Ovary (tissue), 10 donors: ENCODE measurements at places on chromosomes 16 and 17.
A peak's percentile ranks its signal among the peaks of the same experiment; 100 is the strongest.

DNA sequence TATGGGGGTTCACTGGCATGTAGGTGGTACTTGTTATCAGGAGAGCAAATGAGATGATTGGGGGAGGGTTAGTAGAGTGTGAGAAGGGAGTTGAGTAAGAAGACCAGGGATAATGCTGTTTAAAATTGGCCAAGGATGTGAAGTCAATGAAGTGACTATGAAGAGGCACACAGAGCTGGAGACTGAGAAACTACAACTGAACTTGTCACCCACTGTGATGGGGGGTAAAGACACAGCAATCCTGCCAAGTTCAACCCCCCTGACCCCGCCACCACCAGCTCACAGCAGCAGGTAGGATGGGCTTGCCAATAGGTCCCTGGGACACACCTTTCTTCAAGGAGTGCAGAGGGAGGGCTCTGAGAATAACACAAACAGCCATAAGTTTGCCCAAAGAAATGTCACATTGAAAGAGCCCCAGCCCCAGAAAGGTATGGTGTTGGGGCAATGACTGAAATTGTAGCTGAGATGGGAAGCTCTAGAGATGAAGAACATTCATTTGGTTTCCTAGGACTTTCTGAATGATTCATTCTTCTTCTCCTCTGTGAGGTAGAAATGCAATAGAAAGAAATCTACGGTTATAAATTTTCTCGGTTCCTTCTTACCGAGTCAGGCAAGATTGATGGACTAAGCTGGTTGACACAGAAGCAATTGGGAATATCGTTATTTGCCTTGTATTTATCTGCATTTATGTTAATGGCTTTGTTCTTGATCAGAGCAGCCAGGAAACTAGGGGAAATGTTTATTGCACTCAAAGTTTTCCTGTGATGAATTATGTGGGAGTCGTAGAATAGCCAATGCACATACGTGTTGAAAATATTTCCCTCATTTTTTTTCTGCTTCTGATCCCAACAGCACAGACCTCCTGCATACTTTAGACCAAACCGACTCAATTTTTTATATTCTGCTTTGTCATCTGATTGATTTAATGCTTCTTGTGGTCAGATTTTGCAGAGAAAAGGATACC lies 595.2 kb upstream of the CDH11 start:
- no peak for DNase-seq

DNA sequence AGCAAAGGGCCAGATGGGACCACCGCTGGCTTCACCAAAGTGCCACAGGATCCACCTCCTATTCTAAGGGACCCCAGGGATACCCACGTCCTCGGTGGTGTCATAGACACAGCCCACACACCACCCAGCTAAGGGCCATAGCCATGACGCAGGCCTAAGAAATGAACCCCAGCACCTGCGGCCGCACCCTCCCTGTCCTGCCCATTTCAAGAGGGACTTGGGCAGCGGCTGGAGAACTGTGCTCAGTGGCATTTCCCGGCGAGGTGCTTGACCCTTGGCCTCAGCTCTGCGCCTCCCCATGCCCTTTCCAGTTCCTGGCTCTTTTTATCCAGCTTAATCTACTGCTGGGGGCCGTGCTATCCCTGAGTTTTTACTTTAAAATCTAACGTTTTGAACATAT lies 27.3 kb downstream of the ZNF778 start:
- no peak for DNase-seq

- DNase-seq = no peak
Measured at GRCh38 chr16:14502932-14503741, 126.9 kb downstream of the PARN start.

DNA sequence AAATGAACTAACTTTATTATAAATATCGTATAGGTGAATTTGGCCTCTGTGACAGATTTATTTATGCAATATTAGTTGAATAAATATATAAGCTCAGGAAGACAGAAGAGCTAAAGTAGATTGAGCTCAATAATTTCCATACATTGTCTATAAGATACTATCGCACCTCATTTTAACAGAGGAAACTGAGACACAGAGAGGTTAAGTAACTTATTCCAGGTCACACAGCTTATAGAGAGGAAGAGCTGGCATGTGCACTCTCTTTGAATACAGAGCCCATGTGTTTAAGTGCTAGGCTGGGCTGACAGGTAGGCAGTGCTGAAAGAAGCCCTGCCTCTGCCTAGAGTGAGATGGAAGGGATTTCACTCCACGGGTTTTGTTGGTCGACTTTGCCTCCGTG lies 48.4 kb downstream of the VAT1L start:
- DNase-seq = no peak

DNA sequence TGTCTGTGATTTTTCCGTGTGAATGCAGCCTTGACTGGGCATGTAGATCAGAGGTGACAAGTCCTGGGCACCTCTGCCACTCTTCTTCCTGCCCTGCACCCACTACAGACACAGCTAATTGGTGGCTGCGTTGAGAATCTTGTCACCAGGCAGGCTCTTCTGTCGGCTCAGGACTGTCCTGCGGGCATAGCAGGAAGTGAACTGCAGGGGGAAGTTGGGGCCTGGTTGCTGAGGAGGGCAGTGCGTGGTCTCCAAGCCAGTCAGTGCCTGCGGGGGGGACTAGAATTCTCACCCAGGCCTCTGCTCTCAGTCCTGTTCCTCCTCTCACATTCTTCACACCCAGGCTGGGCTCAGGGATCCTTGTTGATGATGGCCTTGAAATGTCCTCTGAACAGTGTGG lies 50.5 kb downstream of the JPH3 start:
- no peak for DNase-seq

DNA sequence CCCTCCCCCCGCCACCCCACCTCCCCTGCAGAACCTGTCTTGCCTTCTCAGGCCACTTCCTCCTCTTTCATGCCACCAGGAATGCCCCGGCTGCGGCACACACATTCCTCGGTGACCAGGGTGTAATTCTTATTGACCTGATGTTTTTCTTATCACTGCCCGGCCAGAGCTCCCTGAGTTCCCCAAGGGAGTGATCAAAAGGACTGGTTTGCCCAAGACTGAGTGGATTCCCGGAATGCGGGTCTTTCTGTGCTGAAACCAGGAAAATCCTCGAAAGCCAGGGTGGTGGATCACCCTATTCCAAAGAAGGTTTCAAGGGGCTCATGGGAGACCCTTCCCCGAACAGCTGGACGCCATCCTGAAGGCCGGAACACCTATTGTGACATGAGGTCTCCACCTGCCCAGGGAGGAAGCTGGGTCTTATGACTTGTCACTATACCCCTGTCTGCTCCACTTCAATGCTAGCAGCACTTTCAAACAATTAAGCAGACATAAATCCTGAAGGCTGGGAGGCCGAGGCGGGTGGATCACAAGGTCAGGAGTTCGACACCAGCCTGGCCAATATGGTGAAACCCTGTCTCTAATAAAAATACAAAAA lies 53.0 kb upstream of the RPL38 start:
- DNase-seq = no peak

GRCh38 chr16:21130811-21131210 lies 19.8 kb downstream of the DNAH3 start:
- DNase-seq = no peak

DNA sequence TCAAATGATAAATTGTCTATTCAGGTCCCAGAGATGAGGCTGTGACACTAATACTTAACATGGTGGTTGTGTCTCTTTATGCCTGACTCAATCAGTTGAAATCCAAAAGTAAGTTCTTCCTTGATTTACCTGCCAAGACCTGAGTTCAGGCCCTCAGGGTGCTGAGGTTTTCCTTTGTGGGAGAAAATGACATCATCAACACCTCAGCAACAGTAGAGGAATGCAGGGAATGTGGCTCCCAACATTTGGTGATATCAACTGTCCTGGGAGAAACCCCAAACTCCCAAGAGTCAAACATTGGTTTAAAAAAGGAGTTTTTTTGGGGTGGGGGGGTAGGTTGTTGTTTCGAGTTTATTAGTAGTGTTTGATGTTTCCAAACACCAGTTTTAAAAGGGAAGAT lies 14.7 kb downstream of the RNF43 start:
- no peak for DNase-seq

- no peak for DNase-seq
Measured at GRCh38 chr17:66416207-66416940, 114.0 kb downstream of the PRKCA start.

DNA sequence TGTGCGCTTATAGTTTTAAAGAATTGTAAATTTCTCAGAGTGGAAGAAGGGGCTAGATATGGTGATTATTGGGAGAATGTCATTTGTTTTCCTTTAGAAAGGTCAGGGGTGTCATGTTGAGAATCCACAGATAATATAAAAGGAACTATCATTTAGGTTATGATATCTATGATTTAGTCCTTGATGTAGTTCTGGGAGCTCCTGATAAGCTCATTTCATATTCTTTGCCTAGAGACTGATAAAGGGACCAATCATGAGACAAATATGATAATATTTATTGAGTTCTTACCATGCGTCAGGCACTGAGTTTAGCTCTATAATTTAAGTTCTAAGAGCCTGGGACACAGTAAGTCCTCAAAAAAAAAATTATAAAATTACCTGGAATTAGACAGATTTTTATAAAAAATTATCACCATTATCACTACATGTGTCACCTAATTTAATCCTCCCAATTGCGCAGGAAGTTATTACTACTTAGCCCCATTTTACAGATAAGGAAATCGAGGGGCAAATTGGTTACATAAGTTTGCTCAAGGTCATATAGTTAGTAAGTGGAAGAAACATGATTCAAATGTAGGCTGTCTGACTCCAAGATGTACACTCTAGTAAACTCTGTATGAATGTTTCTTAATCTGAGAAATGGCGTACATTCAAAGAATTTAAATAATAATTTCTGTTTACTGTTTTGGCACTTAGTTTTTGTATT lies 2.5 kb downstream of the AATF start:
- DNase-seq = no peak

DNA sequence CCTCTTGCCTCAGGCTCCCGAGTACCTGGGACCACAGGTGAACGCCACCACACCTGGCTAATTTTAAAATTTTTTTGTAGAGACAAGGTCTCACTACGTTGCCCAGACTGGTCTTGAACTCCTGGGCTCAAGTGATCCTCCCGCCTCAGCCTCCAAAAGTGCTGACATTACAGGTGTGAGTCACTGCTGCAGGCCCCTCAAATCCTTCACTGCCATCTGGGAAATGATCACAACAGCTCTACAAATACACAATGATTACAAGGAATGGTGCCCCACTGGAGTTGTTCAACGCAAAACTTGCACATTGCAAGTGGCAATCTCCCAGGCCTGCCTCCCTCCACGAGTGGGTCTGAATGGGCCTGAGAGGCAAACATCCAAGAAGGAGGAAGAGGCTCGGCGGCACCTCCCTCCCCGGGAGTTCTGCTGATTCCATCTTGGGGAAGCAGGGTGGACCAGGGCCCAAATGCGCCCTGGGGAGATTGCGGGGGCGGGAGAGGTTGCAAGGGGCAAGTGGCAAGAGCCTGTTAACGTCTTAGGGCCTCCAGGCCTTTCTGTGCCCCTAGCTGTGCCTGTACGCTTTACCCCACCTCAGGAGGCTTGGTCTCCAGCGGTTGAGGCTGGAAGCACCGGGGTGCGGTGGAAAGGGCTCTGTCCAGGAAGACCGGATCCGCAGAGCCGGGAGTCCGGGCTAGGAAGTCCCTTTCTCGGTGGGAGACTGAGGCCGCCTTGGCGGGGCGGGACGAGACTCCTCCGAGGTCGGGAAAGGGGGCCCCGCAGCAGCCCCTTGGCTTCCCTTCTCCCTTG lies 656 bp upstream of the IGFBP4 start:
- peak; percentile 69 for DNase-seq

GRCh38 chr16:84520725-84521496 lies 16.5 kb upstream of the MEAK7 start:
- DNase-seq = no peak

GRCh38 chr16:11913425-11914079 lies 2.2 kb downstream of the GSPT1 start:
- no peak for DNase-seq

DNA sequence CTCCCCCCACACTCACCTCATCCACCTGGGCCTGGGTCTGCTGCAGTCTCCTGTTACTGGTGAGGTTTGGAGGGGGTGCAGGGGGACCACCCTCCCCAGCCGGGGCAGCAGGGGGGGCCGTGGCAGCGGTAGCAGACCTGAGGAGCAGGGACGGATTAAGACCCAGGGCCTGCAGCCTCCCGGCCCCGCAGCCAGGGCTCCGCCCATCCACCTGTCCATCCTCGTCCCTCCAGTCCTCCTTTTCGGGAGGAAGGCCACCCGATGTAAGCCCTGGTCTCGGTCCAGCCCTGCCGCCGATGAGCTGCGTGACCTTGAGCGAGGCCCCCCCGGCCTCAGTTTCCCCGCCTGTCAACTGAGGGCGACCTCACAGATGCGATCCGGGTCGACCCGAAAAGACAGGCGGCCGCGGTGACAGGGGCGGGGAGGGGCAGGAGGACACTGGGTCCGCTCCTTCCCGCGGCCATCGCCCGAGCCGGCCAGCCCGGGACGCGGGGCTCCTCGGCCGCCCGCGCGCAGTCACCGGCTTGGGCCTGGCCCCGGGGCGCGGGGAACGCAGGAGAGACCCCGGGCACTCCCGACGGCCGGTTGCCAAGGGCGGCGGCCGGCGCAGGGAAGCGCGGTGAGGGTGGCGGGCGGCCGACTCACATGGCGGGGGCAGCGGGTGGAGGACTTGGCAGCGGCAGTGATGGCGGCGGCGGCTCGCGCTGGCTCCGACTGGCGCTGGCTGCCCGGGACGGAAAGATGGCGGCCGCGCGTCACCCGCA lies at the start of gene VAMP2:
Gene VAMP2, minus strand, starts transcription at position 716 of the 764 bp plus-strand sequence. Its CDS starts 69 bp downstream, at position 647.
- peak; percentile 87 for DNase-seq

- DNase-seq = no peak
Measured at GRCh38 chr17:12566291-12566690, 99.4 kb upstream of the MYOCD start.

DNA sequence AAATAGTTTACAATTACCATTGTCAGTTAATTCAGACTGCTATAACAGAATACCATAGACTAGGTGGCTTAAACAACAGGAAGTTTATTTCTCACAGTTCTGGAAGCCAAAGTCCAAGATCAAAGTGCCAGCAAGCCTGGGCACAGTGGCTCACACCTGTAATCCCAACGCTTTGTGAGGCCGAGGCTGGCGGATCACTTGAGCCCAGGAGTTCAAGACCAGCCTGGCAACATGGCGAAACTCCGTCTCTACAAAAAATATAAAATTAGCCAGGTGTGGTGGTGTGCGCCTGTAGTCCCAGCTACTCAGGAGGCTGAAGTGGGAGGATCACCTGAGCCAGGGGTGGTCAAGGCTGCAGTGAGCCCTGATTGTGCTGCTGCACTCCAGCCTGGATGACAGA lies 71.3 kb upstream of the TBX2 start:
- DNase-seq = no peak

DNA sequence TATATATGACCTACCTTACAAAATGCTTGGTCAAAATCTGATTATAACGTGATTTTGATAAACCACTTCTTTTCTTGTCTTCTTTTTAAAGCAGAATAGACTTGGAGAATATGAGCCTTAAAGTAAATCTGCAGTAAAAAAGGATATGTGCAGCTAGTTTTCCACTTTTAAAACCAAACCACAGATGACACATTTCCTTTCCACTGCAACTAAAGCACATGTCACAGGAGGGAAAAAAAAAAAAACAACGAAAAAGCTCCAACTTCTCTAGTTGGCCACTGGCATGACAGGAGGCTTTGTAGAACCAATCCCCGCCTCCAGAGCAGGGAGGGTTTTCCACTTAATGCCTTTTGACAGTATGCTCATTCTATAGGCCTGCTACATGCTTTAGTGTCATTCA lies at the start of gene EVI2A:
Gene EVI2A, minus strand, starts transcription at position 142 of the 400 bp plus-strand sequence. CDS start 2,609 bp downstream, outside the sequence.
- no peak for DNase-seq
